NCI-H187 treated with DMSO at 0.1 percent for 48 hours (cell line): ENCODE measurements at places on chromosomes 5 and 9.
A peak's percentile ranks its signal among the peaks of the same experiment; 100 is the strongest.

GRCh38 chr5:151628112-151628823, 37.1 kb upstream of the FAT2 start:
- DNase-seq, result no peak

GRCh38 chr5:164336276-164336675, 830.9 kb downstream of the MAT2B start:
- no peak for DNase-seq

DNA sequence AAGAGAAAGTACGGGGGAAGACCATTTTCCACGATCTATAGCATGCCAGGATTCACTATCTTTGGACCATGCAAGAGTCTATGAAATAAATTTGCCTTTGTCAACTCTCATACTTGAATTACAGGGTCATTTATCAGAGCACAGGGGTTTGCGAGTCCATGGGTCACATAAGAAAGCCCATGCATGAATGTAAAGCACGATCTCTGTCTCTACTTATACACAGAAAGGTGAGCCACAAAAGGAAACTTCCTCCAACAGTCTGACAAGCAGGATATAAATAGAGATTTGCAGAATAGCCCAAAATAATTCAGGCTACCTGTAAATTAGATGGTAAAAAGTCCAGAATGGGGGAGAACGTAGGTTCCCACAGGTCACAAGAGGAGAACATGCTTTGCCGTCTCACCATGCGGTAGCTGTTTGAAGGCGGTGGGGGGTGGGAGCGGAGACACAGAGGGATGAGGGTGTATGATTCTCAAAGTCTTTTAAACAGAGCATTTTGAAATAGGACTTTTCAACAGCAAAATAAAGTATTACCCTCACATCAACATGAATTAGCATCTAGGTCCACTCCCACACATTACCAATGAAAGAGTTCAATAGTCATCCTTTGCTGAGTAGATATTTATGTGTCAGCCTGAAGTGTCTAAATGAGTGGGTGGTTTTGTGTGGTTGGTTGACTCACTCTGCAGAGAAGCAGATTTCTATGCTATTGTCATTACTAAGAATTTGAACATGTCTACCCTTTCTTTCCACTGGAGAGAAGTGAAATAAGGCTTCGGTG, 279.7 kb downstream of the EBF1 start:
- DNase-seq, result no peak

DNA sequence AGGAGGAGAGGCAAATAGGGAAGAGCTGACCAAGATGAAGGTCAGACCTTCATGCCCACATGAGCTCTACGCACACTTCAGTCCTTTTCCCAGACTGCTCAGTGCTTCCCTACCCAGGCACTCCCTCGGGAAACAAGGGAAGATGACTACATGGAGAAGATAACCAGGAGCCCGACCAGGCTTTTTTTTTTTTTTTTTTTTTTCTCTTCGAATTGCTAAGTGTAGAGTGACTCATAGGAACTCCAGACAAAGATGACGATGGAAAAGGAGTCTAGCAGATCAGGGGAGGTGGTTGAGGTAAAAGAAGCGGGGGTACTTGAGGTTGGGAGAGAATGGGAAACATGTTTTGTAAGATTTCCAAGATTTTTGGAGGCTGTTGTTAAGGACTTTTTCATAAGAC, 526.1 kb downstream of the BNC2 start:
- DNase-seq, result no peak

DNA sequence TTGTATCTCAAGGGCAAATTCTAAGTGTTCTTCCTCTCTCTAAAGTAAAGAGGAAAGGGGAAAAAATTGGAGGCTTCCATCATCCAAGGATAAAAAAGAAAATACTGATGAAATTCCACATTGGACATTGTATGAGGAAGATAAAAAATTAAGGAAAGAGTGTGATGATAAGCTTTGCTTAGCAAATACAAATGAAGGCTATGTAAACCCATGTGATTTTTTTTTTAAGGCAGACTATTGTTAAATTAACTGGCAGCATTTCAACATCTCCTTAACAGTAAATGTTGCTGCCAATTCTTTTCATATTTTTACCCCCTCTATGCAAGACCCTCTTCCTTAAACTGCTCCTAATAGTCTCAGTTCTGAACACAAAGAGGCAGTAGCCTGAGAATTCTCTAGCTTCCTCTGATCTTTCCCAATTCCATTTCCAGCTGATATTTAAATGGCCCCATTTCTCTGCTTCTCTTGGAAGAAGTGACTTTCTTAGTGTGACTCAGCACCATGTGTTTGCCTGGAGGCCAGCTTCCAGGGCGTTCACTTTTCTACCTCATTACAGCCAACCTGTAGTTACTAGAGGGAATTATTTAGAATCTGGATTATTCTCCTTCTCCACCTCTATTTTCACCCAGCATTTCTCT, 159.7 kb downstream of the TLE1 start:
- no peak for DNase-seq

DNA sequence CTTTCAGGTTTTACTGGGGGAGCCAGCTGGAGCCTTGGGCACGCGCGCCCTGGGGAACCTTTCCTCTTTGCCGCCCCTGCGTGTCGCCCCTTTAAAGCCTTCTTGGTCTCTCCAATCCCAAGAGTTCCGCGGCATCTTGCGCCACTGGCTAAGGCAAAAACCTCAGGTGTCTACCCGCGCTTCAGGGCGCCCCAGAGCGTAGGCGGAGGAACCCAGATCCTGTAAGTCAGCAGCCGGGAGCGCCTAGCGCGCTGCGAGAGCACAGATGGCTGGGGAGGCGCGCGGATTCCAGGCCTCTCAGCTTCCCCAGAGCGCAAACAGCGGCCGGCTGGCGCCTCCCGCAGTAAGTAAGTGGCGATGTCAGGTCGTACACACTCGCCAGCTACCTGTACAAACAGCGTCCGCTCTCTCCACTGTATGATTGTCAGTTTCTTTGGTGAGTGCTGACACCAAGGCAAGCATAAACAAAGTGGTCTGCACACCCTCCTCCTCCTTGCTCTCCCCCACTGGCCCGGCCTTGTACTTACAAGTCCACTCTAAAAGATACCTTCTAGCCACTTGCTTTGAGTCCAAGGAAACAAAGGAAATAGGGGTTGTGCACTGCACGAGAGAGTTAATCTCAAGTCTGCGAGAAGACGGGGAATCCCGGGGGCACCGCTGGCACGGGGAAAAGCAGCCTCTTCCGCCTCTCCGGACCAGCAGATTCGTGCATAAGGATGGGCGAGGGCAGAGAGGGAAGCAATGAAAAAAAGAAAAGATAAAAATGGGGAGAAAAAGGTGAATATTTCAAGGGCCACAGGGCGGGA, 2.9 kb downstream of the HTR1A start:
- DNase-seq, result peak; percentile 21

GRCh38 chr5:10649666-10650380, 86.0 kb downstream of the ANKRD33B start:
- no peak for DNase-seq

- no peak for DNase-seq
These were observed 54.7 kb downstream of the PLK2 start for GRCh38 chr5:58405175-58405574.

DNA sequence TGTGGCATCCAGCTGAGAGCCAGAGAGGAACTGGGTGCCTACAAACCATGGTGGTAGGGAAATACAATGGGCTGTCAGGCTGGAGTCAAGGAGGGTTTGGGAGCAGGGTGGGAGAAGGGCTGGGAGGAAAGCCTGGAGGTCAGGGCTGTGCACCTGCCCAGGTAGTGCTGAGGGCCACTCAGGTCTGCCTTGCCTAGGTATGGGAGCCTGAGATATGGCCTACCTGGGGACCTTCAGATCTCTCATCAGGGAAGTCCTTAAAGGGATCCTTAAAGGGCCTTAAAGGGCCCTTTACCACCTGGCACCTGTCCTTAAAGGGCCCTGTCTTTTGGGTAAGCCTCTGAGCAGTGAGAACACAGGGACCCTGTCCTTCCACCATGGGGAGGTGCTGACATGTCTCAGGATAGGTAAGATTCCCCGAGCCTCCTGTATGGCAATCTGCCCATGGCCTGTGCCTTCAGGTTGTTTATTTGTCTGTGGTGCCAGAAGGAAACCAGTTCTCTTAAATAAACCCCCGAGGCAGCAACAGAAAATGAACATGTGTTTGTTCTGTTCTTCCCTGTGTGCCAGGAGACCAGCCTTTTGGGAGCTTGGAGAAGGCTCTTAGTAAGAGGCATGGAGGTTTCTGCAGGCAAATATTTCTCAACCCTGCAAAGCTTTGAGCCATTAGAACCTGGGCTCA, 23.3 kb downstream of the SLC25A48 start:
- DNase-seq, result no peak

GRCh38 chr9:3650994-3651622, 125.3 kb upstream of the RFX3 start:
- no peak for DNase-seq

DNA sequence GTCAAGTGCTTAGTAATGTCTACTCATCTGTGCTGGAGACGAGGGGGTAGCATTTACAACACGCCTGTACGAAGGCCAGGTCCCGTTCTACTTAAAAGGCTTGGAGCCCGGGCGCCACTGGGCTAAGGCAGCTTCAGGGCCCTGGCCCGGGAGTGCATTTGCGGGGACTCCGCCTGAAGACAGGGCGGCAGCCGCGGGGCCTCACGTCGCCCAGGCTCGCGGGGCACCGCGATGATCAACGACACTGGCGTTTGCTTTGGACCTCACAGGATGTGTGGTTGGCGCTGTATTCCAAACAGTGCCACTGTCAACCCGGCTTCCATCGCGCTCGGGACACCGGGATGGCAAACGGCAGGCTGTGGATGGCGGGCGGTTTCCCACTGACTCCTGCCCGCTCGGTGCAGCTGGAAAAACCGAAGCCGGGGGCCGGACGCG, 1.1 kb upstream of the TENT4A start:
- no peak for DNase-seq

DNA sequence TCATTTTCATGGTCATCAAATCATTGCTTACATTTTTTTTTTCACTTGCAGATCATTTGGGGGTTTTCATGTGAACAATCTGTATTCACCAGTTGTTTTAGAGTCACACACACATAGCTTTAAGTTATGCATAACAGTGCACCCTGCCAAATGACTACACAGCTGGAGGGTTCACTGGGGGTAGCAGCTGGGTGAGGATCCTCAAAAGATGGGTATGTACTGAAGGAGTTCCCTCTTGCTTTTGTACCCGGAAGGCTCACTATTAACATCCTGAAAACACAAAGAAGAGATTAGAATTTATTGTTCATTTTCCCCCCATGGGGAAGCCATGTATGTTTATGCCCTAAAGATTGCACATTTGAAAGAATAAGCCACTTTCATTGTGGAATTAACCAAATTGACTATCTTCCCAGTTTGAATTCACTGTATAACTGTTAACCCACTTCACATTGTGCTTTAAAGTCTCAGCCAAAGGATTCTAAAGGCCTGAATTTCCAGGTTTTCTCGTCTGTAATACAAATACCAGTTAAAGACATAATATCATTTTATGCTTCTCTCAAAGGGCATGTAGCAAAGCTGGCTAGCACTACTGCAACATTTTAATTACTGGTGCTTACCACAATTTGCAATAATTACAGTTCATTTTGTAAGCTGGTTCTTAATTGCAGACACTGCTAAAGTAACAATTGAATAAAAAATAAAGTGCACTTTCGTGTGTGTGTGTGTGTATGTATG, 466.4 kb upstream of the MEF2C start:
- DNase-seq, result no peak

DNA sequence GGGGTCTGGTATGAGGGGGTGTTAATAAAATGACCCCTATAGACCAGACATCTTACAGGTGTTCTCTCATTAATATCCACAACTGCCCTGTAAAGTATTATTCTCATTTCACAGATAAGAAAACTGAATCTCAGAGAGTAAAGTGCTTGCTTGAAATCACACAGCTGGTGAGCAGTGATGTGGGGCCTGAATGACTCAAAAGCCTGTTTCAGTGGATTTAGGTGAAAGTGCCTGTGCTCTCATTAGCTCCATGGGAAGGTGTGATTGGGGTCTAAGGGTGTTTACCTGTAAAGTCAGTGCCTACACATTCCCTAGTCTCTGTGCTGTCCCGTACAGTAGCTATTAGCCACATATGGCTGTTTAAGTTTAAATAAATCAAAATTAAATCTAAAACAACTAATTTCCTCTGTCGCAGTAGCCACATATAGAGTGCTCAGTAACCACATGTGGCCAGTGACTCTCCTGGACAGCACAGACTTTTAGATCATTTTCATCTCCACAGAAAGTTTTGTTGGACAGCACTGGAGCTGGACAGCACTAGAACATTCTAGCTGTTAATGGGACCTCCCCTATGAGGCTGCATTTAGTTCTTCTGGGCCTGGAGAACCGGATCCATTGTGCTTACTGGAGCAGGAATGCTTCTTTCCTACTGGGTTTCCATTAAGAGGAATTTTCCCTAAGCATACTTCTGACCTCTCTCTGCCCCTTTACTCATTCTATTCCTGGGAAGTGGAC, 52.5 kb upstream of the SEMA6A start:
- DNase-seq, result no peak

- no peak for DNase-seq
These were observed 129.7 kb downstream of the RAPGEF6 start for GRCh38 chr5:131505237-131505908.

- DNase-seq, result no peak
These were observed 75.9 kb downstream of the TENT4A start for GRCh38 chr5:6788956-6789649.

GRCh38 chr5:43615445-43616184, 12.6 kb downstream of the NNT start:
- DNase-seq, result no peak

GRCh38 chr5:33832404-33833236, 59.2 kb downstream of the ADAMTS12 start:
- DNase-seq, result no peak

DNA sequence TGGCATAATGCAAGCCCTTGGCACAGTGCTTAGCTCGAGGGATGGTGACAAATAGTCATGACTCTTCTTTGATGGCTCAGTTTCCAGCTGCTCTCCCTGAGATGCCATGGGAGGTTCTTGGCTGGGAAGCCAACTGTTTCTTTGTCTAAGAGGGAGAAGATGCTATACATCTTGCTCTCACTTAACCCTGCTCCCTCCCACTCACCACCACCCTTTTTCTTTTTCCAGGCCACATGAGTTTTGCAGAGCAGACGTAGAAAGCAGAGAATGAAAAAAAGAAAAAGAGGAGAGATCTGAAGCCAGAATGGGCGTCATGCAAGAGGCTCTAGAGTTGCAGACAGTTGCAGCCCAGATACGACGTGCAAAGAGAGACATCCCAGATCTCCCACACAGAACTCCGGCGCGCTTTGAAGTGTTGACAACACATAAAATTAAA, 160.5 kb downstream of the FGF18 start:
- DNase-seq, result no peak

DNA sequence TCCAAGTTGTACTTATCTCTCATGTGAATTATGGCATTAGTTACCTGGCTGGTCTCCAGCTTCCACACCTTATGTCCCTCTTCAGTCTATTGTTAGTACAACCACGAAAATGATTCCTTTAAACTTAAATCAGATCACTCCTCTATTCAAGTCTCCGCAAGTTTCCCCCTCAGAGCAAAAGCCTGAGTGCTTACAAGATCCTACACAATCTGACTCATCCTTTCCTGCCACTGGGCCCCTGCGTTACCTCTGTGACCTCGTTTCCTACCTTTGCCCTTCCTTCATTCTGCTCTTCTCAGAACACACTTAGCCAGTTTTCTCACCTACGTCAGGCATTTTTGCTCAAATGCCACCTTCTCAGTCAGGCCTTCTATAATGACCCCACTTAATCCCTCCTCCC, 45.1 kb upstream of the GLIS3 start:
- no peak for DNase-seq
